ENCODE measurements at places on chromosomes 11 and 22. TPM values are rescaled to one million over a fixed set of nuclear protein-coding genes. Genes with fewer than 3 reads are reported as not detected.

The TRIM49 gene
- total RNA-seq = not detected

The ARHGAP8 gene
- total RNA-seq = not detected

The TMEM45B gene
- 0.99 TPM for total RNA-seq

The OR8D1 gene
- not detected for total RNA-seq

The TEX12 gene
- not detected for total RNA-seq

The MCAT gene
- 6.3 TPM for total RNA-seq

The CD3D gene
- not detected for total RNA-seq

The C11orf86 gene
- total RNA-seq = not detected

The LMNTD2 gene
- 1.1 TPM for total RNA-seq

The C11orf21 gene
- not detected for total RNA-seq

The SMC1B gene
- not detected for total RNA-seq

The GLB1L3 gene
- not detected for total RNA-seq

The RAG2 gene
- not detected for total RNA-seq

The NCF4 gene
- not detected for total RNA-seq

The DYNC2H1 gene
- 2.0 TPM for total RNA-seq

The MYRF gene
- 0.20 TPM for total RNA-seq

The GPR83 gene
- total RNA-seq = not detected

The DSCAML1 gene
- total RNA-seq = not detected

The RTN4RL2 gene
- under 0.01 TPM for total RNA-seq

The SDHAF2 gene
- 68.8 TPM for total RNA-seq

The CCDC87 gene
- under 0.01 TPM for total RNA-seq

The FAM111B gene
- total RNA-seq = 6.9 TPM

The CASP4 gene
- total RNA-seq = 162 TPM

The OR4D10 gene
- not detected for total RNA-seq

The MAPK8IP1 gene
- 0.99 TPM for total RNA-seq

The FGF3 gene
- total RNA-seq = not detected

The BDNF gene
- total RNA-seq = 0.22 TPM

Measured in lung microvascular endothelial cell (primary cell).